ENCODE measurements at places on chromosomes 3 and 15.

- DNase-seq, result no peak
These were observed 5.0 kb downstream of the SLC28A1 start for GRCh38 chr15:84889313-84889990.

DNA sequence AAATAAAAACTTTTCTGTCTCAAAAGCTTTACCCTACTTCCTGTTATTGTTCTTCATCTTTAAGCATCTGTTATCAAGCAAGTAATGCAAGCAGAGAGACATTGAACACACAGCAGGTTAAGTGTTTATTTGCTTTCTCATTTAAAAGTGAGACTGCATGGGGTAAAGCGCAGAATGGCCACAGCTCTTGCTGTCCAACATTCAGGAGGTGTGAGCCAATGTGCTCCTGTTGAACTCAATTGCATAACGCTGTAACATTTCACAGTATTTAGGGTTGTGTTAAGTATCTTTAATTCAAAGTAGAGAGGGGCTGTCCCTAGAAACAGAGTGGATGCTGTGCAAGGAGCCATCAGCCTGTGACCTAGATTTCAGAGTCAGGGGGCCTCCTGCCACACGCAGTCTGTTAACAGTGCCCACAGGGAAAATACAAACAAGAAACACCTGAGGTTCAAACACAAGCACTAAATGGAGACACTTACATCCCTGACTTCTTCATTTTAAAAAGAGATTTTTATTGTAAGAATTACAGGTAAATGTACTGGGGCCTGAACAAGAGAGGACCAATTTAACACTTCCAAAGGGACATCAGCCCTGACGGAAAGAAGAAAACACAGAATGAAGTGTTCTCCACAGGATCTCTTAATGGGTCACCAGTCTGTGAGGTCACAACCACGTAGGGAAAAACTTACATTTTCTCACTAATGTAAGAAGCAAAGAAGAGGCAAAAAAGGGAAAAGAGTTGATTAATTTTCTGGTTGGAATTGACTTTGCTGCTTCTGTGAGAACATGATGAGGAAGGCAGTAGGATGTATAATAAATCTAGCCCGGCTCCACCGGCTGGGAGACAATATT, 815.1 kb downstream of the VGLL3 start:
- DNase-seq, result no peak

- DNase-seq, result no peak
These were observed 19.2 kb upstream of the GSK3B start for GRCh38 chr3:120113128-120114116.

GRCh38 chr3:167032267-167032876, 347.7 kb downstream of the ZBBX start:
- DNase-seq, result no peak

GRCh38 chr3:27353221-27353620, 16.0 kb downstream of the NEK10 start:
- DNase-seq, result no peak

DNA sequence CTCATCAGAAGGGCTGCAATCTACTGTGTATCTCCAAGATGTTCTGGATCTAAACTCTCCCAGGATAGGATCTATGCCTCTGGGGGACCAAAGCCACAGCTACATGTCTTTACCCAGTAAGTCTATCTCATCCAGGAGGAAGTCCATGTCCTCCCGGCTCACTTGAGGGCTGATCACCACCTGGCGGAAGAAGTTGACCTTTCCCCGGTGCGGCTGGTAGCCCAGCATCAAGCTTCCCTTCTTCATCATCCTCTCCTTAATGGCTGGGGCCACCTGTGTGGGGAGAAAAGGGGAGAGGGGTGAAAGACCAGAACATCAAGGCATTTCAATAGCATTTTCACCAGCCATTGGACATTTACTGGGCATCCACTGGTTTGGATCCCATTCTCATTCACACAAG, 121.7 kb downstream of the TGFBR2 start:
- no peak for DNase-seq

- no peak for DNase-seq
These were observed 321.8 kb downstream of the ULK4 start for GRCh38 chr3:41640076-41640475.

DNA sequence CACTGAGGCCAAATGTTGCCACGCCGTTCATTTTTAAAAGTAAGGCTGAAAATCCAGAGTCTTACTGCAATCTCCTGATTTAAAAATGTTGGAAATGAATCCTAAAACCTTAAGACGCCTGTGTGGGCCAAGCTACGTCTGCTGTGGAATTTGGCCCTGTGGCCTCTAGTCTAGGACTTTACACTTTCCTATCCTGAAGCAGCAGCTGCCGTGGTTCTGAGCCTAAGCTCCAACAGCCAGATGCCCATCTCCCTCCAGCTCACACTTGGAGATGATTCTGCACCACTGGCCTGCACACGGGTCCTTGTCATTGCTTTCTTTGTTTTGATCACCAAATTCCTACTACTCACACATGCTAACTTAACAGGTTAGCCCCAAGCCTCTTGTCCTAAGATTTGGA, 286.4 kb upstream of the LYSMD4 start:
- DNase-seq, result no peak

GRCh38 chr15:71245588-71245987, 130.3 kb downstream of the THSD4 start:
- DNase-seq, result no peak

GRCh38 chr3:81199587-81199986, 561.9 kb downstream of the GBE1 start:
- no peak for DNase-seq

DNA sequence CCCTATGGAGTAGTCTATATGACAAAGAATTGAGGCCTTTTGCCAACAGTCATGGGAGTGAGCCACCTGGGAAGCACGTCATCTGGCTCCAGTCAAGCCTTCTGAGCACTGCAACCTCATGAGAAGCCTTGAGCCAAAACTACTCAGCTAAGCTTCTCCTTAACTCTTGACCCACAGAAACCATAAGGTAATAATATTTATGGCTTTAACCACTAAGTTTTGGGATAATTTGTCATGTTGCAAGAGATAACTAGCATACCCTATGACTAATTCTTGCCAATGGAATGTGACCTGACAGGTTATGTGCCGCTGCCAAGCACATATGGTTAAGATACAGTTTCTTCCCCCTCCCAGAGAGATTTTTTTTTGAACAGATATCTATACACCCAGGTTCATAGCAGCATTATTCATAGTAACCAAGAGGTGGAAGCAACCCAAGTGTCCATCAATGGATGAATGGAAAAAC, 11.8 kb upstream of the SLC6A11 start:
- no peak for DNase-seq

DNA sequence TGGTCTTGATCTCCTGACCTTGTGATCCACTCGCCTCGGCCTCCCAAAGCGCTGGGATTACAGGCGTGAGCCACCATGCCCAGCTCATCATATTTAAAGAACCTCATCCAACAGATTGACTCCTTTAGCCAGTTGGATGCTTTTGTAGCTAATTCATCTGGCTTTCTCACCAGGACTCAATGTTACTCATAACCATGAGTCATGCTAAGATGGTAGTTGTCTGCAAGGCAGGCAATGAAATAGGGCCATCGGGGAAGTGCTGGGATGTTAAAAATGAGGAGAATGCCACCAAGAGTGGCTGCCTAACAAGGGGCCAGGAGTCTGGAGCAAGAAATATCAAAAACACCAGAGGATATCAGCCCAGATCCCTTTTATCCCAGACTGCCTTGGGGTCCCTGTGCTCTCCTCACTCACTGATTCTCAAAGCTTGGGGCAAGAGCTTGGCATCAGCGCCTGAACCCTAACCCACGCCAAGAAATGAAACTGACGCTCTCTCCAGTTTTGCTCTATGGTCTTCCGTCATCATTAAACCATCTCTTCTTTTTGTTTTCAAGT, 7.4 kb upstream of the PCOLCE2 start:
- no peak for DNase-seq

GRCh38 chr15:35399901-35400300, 146.1 kb downstream of the DPH6 start:
- DNase-seq, result no peak

GRCh38 chr15:41629883-41630282, 30.3 kb upstream of the MGA start:
- DNase-seq, result no peak

DNA sequence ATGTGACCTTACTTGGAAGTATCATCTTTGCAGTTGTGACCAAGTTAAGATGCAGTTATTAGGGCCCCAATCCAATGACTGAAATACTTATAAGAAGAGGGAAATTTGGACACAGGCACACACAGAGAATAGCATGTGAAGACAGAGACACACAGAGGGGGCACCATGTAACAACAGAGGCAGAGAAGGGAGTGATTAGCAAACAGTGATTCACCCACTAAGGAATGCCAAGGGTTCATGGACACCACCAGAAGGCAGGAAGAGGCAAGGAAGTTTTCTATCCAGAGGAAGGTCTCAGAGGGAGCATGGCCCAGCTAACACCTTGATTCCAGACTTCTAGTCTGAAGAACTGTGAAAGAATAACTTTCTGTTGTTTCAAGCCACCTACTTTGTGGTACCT, 25.0 kb downstream of the SIDT1 start:
- DNase-seq, result no peak

- no peak for DNase-seq
These were observed 235.1 kb upstream of the GAP43 start for GRCh38 chr3:115388166-115388565.

DNA sequence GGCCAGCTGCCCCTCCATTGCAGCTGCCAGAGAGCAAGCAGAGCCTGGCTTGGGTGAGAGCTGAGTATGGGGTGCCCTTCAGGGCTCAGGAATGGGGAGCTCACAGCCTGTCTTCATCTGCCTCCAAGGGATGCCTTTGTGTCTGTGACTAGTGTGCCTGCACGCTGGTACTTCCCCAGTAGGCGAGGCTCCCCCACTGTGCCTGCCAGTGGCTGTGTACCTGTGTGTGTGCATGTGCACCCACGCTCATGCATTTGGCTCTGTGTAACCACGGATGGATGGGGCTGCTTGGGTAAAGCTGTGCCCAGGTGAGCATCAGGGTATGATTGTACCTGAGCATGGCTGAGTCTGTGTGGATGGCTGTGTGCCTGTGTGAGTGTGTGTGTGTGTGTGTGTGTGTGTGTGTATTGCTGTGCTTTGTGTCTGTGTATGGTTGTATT, 2.3 kb upstream of the GRM2 start:
- no peak for DNase-seq

DNA sequence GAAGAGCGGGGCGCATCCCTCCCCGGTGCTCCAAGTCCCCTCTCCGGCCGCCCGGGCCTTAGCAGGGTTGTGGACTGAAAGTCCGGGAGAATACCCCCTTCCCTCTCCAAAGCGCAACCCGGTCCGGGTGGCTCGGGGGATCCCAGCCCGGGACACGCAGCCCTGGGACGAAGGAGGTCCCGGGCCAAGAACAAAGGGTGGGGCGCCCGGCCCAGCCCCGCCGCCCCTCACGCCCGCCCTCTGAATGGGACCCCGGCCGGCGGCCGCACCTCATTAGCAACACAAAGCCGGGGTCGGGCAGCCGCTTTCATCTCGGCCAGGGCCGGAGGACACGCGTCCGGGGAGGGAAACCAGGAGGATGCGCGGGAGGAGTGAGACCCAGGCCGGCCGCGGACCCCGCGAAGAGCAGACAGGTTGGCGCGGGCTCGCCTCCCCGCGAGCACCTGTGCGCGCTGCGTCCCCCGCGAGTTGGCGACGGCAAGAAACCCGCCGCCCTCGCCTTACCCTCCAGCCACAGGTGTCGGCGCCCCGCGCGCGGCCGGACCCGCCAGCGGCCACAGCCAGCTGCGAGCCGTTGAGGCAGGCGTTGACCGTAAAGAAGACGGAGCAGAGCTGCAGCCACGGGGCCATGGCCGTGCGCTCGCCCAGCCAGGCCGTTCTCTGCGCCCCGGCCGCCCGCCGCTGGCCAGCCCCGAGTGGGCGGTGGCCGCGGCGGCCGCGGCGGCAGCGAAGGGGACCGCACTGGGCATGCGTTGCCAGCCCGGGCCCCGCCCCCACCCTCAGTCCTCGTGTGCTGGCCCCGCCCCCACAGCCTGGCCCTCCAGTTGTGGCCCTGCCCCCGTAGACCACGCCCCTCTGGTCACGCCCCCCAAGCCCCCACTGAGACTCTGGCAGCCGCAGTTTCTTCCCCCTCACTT, at the start of gene IL17RD:
IL17RD (minus strand) TSS at position 697 of the 917 bp plus-strand sequence; CDS start at position 630, 67 bp downstream.
- peak; percentile 7 for DNase-seq

DNA sequence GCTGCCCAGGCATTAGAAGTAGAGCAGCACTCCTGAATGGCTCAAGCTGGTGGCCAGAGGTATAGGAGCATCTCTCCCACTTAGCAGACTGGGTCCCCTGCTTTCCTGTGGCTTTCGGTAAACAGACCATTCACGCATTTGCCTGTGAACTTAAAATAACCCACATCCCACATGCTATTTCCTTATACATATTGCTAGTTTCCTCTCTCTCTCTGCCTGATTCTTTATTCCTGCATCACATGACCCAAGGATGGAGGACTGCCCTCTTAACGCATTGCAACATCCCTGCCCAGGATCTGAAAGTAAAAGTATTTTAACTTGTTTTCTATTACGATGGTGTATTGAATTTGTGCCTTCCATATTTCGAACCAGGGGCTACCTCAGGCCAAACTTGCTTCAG, 43.4 kb upstream of the NLGN1 start:
- DNase-seq, result no peak

DNA sequence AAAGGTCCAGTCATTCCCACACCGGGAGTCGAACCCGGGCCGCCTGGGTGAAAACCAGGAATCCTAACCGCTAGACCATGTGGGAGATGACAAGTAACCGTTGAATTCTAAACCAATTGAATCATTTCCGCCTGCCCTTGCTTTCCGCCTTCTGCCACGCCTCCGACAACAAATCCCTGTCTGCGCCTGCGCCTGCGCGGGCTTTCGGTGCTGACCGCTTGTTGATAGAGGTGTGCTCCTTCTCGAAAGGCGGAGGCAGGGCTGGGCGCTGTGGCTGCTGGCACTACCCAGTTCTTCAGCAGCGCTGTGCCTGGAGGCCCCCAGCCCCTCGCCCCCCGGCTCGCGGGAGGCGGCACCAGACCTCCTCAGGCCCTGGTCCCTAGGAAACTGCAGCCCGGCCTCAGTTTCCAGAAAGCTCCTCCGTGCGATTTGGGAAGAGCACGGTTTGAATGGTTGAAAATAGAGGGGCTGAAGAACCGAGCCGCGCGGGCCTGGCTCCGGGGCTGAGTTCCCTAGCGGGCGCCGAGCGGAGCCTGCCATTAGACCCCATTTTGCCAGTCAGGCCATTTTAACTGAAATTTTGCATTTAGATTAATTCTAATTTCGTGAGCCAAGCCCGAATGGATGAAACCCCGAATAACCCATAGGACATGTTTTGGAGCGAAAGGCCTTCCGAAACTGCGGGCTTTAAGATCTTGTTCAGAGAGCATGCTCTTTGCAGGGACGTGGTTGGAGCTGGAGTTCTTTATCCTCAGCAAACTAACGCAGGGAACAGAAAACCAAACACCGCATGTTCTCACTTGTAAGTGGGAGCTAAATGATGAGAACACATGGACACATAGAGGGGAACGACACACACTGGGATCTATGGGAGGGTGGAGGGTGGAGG, 219.3 kb upstream of the ATP10A start:
- DNase-seq, result peak; percentile 95

DNA sequence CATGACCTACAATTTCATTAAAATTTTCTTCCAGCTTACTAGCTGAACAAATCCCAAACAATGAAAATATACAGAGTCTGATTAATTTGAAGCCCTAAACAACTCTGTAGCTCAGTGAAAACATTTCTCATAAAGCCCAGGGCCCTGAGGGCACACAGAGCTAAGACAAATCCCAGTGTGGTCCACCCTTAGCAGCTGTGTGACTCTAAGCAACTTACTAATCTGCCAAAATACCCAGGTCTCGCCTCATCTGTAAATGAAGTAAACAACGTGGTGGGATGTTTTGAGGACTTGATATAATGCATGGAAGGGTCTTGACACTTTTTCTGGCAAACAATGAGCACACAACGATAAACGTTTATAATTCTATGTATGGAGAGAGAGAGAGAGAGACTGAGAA, 158.4 kb downstream of the FHIT start:
- DNase-seq, result no peak

GRCh38 chr3:169827712-169828111, 15.0 kb upstream of the LRRC34 start:
- DNase-seq, result no peak

Data from CD4-positive, alpha-beta T cell treated with Interleukin-4 for 4 hours (primary cell).